Endothelial cell of umbilical vein (primary cell): ENCODE measurements at places on chromosomes 2 and 18.

DNA sequence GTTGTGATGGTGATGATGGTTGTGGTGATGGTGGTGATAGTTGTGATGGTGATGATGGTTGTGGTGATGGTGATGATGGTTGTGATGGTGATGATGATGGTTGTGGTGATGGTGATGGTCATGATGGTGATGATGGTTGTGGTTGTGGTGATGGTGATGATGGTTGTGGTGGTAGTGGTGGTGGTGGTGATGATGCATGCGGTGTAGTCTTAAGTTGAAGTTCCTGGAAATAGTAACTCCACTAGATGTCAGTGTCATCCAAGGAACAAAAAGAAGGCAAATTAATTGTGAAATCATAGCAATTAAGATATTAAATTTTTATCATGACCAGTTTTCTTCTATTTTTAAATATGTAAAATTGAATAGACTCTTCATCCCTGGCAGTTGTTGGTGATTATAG, 309.2 kb downstream of the AGAP1 start:
- DNase-seq: peak; percentile 43

DNA sequence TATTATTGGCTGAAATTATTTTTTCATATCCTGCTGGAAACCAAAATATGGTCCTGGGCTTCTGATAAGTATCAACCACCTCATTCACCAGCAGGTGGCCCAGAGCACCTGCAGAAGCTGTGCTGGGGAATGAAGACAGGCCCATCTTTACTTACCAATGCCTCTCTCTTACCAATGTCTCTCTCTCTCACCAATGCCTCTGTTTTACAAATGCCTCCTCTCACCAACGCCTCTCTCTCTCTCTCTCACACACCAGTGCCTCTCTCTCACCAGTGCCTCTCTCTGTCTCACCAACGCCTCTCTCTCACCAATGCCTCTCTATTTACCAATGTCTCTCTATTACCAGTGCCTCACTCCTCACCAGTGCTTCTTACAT, 2.3 kb upstream of the MAL start:
- no peak for DNase-seq

GRCh38 chr18:10274301-10274700, 180.1 kb upstream of the APCDD1 start:
- no peak for DNase-seq

DNA sequence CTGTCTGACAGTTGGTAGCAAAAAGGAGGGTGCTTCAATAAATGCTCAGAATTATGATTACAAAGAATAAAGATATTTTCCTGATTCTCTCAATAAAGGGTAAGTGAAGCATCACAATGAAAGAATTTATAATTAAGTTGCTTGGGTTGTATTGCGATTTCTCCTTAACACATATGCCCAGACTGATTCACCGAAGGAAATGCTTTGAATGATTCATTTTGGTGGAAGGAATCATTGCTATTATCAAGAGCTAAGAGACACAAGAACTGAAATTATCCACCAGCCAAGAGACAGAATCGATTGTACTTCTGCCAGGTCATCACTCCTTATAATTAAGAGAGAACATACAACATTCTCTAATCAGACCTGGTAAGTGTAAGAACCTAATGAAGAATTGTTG, 301.4 kb downstream of the NR4A2 start:
- DNase-seq: no peak

DNA sequence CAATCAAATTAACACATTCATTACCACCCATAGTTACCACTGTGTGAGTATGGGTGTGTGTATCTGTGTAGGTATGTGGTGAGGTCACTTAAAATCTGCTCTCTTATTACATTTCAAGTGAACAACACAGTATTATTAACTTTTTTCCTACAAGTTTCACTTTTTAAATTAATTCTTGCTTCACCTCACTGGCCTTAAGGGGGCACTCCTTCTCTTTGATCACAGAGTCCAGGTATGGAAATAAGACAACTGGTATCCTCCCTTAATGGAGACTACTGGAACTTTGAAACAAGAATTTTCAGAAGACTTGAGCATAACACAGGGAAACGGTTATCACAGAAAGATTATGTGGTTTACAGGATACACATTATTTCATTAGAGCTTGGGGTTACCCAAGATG, 255.8 kb downstream of the ASXL3 start:
- DNase-seq: no peak

- no peak for DNase-seq
These were observed 52.7 kb upstream of the SLC14A1 start for GRCh38 chr18:45671321-45671720.

DNA sequence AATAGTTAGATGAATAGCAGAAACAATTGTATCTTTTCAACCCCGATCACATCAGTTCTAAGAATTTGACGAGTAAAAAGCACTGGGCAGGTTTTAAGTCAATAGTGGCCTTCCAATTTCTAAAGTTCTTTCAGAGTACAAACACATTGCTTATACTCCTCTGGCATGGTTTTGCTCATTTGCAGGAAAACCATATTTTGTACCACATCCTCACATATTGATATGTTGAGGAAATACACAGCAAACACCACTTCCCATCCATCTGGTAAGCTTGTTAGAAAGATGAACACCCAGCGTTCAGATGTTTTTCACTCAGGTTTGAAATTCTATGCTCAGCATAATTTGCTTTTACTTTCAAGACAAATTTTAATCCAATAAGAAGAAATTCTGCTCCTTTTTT, 344.6 kb upstream of the ACVR2A start:
- no peak for DNase-seq

DNA sequence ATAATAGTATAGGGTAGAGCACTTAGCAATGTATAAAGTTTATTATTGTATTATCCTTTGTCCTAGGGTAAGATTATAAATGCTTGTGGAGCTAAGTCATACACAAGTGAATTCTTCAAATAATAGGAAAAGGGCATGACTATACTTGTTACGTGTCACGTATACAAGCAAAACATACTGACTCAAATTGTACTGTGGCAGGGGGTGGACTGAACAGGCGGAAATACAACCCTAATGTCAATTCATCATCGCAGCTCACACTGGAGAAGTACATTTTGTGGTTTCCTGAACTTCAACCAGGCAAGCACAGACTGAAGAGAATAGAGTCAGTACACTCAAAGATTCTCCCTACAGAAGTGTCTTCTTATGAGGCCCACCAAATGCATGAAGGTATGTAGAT, 201.0 kb downstream of the MBD2 start:
- peak; percentile 9 for DNase-seq

DNA sequence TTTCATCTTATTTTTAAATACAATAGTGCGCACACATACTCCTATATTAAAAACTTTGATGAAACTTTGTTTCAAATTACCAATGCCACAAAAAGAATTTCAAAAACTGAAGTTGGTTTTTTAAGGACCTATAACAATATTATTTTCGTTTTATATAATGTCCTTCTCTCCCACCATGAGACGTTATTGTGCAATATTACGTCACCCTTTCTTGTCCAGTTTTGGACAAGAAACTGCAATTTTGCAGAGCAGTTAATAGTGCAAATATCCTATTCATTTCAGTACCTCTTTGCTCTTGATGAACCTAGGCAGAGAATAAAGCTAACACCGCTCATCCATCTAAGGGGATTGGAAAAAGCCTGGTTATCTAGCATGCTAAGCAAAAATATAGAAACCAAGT, 9.7 kb upstream of the ZNF516 start:
- DNase-seq: no peak

GRCh38 chr2:229380101-229380625, 109.1 kb upstream of the PID1 start:
- no peak for DNase-seq

DNA sequence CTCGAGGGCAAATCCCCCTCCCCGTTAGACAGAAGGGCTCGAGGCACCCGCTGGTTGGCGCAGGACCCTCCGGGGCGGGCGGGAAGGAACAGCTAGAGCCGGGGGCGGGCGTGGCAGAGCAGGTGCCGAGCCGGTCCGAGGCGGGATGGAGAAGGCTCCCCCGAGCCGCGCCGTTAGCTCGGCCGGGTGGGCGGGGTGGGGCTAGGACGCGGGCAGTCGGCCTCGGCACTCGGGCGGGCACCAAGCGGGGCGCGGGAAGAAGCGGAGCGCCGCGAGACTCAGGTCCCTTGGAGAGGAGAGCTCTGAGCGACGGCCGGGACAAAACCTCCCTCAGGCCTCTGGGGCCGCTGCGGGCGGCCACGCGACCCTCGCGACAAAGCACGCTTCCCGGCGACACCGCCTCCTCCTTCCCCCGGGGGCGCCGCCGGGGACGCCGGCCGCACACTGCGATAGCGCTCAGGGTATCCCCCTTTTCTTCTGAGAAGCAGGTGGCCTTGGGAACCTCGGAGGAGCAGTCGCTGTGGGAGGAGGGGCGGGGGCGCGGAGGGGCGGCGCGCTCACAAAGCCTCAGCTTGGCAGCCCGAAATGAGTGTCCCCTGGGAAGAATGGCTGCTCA, 721 bp downstream of the FHOD3 start:
- no peak for DNase-seq

GRCh38 chr2:226115102-226115831, 684.4 kb downstream of the IRS1 start:
- DNase-seq: peak; percentile 51

- DNase-seq: no peak
These were observed 148.0 kb upstream of the MAPRE2 start for GRCh38 chr18:34893239-34893638.

GRCh38 chr2:5720426-5720825, 28.2 kb downstream of the SOX11 start:
- DNase-seq: no peak

- no peak for DNase-seq
These were observed 890.2 kb upstream of the VRK2 start for GRCh38 chr2:57156231-57156924.

- no peak for DNase-seq
These were observed 53.2 kb downstream of the CSRNP3 start for GRCh38 chr2:165522719-165523118.

DNA sequence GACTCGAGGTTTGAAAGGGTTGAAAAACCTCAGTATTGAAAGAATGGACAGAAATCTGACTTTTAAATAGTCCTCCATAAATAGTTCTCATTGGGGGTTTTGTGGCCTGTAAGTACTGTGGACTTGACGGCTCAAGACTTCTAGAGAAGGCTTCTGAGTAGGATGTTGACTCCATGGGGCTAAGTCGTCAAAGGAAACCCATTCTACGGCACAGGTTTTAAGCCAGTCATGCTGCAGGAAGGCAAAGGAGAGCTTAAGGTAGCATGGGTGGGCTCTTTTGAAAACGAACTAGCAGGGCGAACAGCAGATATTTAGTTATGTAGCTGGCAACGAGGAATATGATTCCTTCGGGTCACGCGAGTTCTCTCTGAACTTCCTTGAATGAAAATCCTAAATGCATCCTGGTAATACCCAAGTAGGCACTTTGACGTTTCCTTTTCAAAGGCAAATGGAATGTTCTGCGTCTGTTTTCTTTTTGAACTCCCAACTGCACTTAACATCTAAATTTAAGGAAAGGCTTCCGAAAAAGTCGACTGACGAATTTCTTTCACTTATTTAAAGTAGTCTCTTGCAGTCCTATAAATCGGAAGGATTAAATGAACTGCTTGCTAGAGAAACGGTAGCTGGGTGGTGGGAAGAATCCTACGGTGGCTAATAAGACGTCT, 1.1 kb upstream of the NEDD4L start:
- DNase-seq: no peak

GRCh38 chr2:84653302-84653701, 137.0 kb downstream of the DNAH6 start:
- no peak for DNase-seq

DNA sequence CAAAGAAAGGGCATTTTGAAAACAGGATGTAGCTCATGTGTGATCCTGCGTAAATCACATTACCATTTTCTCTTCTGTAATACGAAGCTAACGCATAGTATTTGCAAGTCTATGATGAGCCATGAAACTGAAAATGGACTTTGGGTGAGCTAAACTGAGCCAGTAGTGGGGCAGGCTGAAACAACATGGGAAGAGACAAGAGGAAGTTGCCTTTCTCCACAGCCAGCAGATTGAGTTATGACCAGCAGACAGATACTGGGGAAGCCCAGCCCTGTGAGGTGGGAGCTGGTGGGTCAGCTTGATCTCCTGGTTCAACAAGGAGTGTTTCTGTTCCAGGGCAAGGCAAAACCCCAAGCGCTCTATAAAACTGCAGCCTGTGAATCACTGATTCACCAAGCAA, 11.8 kb downstream of the CYRIA start:
- no peak for DNase-seq

- DNase-seq: peak; percentile 62
These were observed 20.2 kb upstream of the ADAM23 start for GRCh38 chr2:206423147-206423546.
